Amniotic epithelial cell (primary cell): ENCODE measurements at places on chromosomes 13 and 19.

DNA sequence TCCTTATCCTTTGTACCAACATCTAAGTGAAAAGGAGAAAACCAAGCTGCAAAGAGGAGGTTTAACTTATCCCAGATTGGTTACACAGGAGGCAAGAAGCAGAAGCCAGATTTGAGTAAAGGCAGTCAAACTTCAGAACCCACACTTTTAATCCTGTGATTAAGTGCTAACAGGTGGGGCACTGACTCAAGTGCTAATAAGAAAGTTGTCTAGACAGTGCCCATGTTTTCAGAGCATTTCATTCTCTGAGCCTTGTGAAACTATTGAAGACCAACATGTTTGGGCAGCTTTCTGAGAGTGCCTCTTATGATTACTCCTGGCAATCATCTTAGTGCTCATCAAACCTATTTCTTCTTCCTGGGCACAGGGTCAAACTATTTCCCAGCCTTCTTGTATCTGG is 380.8 kb downstream of the KCNRG start:
- no peak for DNase-seq

GRCh38 chr13:53642306-53642705 is 613.7 kb downstream of the OLFM4 start:
- DNase-seq, result no peak

GRCh38 chr13:50425772-50426171 is 410.5 kb downstream of the KCNRG start:
- no peak for DNase-seq

DNA sequence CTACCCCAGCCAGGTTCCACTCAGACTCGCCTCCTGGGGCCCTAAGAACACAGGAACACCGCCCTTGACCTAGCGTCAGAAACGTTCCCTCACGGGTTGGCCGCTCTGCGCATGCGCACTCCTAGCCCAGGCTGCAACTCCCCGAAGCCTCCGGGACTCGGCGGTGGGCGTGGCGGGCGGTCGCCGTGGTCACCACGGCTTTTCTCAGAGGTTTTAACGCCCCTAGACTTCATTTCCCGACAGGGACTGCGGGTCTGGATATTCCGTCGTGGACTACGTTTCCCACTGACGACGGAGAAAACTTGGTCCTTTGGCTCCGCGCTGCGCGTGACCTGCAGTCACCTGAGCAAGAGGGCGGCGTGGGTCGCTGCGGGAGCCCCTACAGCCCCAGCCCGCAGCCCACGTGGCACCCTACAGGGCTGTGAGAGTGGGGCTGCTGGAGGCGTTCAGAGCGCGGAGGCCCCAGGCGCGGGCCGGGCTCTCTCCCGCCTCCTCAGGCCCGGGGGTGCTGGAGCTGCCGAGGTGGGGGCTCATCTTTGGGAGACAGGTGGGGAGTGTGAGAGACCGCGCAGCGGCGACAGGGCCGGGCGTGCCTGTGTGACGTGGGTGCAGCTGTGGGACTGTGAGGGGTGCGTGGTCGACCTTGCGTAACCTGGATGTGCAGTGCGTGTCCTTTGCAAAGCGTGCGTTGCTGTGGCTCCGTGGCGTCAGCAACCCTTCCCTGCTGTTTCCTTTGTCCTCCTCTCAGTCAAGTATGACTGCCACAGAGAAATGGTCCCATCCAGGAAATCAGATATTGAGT is 38.0 kb upstream of the ZNF573 start:
- DNase-seq, result no peak

- DNase-seq, result no peak
These were observed 2.1 kb downstream of the ANKRD27 start for GRCh38 chr19:32672841-32673240.

DNA sequence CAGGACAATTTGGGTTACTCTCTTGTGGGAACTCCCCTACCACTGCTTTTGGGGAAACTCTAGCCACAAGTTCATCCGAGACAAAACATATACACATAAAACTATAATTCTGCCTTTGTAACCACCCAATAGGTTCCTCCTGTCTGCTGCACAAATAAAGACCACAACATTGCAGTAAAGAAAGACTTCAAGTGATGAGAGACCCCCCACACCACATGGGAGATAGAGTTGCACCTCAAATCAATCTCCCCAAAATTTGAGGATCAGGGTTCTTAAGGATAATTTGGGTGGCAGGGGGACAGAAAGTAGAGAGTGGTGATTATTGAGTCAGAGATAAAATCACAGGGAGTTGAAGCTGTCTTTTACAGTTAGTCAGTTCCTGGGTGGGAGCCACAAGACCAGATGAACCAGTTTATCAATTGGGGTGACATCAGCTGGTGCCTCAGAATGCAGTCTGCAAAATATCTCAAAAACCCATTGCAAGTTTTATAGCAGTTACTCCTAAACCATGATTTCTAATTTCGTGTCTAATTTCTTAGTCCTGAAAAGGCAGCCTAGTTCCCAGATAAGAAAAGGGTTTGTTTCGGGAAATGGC is 1348.5 kb downstream of the PCDH9 start:
- DNase-seq, result no peak

GRCh38 chr13:98461486-98462240 is 115.2 kb downstream of the STK24 start:
- no peak for DNase-seq

- no peak for DNase-seq
These were observed 47.0 kb downstream of the ZNF44 start for GRCh38 chr19:12247644-12248222.

GRCh38 chr13:24893863-24894262 is 129.9 kb downstream of the RNF17 start:
- DNase-seq, result no peak

- DNase-seq, result no peak
These were observed 245.3 kb upstream of the HTR2A start for GRCh38 chr13:47142105-47142504.

DNA sequence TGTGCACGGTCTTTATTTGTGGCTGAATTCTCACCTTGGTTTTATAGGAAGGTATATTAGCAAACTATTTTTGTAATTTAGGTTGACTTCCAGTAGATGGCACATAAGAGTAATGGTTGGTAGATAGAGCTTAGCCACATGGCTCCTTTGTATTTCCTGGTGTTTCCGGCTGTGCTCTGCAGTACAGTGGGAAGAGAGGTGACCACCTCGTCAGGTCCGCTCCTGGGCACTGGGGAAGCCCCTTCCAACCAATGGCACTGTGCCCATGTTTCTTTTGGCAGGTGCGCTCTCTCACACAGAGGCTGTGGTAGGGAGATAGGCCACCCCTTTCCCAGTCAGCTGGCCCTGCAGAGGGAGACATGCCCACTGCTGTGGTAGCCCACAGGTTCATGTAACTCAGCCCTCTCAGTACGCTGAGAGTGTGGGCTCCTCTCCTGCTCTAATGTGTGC is 74.3 kb upstream of the ATP12A start:
- no peak for DNase-seq

DNA sequence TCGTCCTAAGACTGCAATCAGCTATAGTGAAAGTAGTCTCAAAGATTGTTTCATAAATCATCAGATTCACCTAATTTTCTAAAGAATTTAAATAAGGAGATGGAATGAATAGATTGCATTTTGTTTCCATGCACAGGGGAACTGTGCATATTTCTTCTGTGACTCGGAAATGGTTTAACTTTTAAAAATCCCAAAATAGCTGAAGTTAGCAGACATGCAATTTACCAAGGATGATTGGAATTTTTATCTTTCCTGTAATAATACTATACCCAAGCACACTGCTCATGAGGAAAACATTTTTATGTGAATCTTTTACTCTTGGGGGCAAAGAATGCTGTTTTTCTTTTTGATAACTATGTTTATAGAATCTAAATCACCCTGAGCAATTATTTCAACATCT is 15.0 kb upstream of the LMO7 start:
- peak; percentile 50 for DNase-seq

DNA sequence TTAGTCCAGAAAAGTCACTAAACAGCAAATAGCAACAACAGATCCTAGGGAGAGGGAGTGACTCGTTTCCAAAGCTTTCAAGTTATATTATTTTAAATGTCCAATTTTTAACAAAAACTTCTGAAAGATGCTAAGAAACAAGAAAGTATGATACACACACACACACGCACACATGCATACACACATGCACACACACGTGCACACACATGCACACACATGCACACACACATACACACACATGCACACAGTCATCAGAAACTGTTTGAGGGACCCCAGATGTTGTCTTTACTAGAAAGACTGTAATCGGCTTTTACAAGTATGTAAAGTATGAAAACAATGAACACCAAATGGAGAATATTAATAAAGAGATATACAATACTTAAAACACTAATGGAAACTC is 825.4 kb downstream of the UQCRFS1 start:
- DNase-seq, result no peak

DNA sequence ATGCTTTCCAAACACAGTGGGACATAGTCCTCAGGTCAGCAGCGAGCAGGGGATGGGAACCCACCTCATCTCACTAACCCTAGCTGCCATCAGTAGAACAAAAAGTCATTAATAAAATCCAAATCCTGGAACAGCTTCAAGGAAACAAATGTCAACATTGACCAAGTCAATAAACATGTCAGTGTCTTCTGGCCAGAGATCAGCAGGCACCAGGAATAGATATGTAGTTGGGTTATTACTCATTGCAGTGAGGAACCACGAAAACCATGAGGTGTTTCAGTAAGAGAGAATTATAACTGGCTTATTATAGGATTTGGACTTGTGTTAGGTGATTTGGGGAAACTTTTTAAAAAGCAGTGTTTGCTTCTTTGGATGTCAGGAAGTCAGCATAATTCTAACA is 17.1 kb upstream of the CD33 start:
- DNase-seq, result no peak

- no peak for DNase-seq
These were observed 16.6 kb downstream of the SIGLEC8 start for GRCh38 chr19:51441410-51442390.

- peak; percentile 11 for DNase-seq
These were observed 1198.5 kb downstream of the EFNB2 start for GRCh38 chr13:105336706-105337576.

DNA sequence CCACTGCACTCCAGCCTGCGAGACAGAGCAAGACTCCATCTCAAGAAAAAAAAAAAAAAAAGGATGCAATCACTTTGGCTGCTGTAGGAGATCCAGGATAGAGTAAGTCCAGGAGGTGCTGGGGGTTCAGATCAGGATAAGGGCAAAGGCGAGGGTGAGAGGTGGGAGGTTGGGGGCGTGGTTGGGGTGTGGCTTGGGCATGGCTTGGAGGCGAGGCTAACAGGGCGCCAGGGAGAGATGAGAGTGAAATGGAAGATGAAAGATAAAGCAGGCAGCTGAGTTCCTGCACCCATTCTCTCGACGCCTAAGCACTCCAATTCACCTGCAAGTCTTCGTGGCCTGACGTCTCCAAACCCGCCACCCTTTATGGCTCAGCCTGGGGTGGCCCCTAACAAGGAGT is 25.0 kb upstream of the ZNRF4 start:
- no peak for DNase-seq

GRCh38 chr19:49331616-49332055 is 3.6 kb upstream of the CD37 start:
- DNase-seq, result peak; percentile 83

DNA sequence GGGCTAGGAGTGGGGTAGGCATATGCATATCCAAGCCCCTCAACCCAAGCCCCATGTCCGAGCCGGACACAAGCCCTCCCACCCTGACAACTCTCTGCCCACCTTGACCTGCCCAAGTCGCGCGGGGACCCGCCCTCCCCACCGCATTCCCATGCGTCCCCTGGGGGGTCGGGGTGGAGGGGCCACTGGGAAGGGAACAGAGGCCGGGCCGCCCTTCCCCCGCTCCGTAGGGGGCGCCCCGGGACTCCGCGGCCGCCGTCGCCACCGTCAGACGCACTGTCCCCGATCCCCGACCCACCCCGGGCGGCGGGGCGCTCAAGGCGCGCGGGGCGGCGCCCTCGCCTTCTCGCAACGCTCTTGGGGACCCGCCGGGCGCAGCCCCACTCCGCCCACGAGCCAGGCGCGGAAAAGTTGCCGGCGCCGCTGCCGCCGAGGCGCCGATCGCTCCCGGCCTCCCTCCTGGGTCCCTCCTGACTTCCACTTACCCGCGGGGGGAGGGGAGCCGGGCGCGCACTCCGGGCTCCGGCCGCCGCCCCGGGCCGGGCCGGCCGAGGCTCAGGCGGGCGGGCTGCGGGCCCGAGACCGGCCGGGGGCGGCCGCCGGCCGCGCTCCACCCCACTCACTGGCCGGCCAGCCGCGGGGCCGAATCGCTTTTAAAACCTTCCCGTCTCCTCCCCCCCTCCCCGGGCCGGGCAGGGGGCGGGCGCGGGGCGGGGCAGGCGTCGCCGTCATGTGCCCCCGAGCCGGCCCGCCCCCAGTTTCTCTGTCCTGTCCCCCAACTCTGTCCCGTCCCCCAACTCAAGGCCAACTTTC is 34.4 kb upstream of the NANOS3 start:
- peak; percentile 51 for DNase-seq

GRCh38 chr13:78608688-78609463 is 5.5 kb upstream of the POU4F1 start:
- DNase-seq, result no peak

DNA sequence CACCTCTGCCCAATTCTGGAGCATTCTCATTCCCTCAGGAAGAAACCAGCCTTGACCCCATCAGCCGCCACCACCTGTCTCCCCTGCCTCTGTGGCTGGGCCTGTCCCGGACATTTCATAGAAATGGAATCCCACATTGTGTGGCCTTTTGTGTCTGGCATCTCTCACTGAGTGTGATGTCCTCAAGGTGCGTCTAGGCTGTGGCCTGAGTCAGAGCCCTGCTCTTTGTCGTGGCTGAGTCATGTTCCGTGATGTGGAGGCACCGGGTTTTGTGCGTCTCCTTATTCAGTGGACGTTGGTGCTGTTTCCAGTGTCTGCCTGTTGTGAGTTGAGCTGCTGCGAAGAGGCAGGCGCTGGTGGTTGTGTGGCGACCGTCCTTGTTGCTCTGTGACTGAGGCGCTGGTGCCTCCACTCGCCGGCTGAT is 3.5 kb downstream of the FZR1 start:
- DNase-seq, result peak; percentile 61

- DNase-seq, result no peak
These were observed 1.7 kb upstream of the SLC10A2 start for GRCh38 chr13:103067751-103068555.

GRCh38 chr13:24651718-24652345 is 28.4 kb upstream of the ATP12A start:
- DNase-seq, result no peak

DNA sequence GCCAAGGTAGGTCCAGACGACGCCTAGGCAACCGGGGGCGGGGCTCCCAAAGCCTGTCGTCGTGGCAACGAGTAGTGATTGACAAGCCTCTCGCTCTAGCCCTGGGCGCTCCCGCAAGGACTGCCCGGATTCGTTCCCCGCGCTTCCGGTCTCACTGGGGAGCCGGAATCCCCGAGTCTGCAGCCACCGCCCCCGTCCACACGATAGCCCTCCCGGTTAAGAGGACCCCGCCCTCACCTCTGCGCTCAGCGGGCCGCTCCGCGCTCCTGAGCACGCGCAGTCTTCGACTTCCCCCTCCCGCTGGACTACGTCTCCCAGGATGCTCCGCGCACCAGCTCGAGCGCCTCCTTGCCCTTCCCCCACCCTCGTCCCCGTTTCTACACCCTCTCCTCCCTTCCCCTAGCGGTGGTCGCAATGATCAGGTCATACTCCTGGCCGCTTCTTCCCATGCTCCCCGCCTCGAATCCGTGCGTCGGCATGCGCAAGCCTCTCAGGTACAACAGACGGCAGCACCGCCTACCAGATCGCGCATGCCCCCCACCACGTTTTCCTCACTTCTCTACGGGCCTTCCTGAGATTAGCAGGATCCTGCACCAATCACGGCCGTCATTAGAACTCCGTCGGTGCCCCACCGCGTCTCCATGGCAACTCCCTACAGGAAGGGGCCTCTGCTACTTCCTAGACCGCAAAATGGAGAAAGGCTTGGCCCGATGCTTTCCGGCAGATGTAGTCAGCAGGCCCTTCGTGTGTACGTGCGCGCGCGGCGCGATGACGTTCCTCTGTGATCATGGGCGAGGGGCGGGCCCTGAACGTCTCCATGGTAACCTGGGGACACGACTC is at the start of gene MZF1:
MZF1 (minus strand) TSS at position 518 of the 840 bp plus-strand sequence. CDS start 1,946 bp downstream, outside the sequence.
- peak; percentile 100 for DNase-seq
